ENCODE measurements at places on chromosomes 2 and 18.

GRCh38 chr2:138235041-138235440 lies 266.5 kb upstream of the SPOPL start:
- DNase-seq: no peak

- no peak for DNase-seq
Measured at GRCh38 chr2:239412905-239413603, 12.2 kb upstream of the HDAC4 start.

GRCh38 chr18:25001803-25002202 lies 350.2 kb downstream of the ZNF521 start:
- DNase-seq: no peak

DNA sequence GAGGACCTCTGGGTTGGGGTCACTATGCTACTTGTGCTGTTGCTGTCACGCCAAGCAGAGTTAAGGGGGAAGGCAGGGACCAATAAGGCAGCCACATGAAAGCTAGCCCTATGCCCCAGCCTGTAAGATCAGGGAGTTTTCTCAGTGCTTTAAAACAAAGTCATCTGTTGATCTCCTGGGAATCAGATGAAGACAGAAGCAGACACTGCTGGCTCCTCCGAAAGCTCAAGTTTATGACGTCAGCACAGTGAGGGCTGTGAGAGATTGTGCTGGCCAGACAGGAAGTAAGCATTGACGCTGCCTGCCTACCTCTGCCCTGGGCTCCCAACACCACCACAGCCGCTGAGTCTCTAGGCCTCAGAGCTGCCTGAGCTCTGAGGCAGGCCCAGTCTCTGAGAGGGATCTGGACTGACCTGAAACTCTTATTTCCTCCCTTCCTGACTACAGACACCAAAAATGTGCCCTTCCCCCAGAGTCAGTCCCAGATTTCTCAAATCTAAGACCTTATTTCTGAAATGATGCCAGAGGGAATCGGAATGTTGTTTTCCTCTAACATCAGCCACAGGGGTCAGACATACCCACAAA lies 118.1 kb upstream of the EPAS1 start:
- no peak for DNase-seq

- DNase-seq: no peak
Measured at GRCh38 chr18:53971331-53971730, 253.1 kb downstream of the MBD2 start.

GRCh38 chr18:22871809-22872525 lies 61.2 kb upstream of the RBBP8 start:
- DNase-seq: no peak

DNA sequence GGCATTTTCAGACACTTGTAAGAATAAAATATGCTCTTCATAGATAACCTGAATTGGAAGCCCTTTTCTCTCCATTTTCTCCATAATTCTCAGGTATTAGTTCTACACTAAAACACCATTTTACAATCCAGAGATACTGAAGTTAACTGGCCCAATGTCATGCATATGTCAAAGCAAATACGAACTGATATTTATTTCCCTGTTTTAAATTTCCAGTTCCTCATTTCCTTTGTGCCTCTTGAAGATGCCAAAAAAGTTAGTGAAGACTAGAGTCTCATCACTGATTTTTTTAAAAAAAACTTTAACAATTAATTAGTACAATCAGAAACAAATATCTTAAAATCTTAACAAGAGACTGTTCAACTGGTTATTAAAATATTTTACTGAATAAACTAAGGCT lies 52.8 kb upstream of the ITGB6 start:
- DNase-seq: no peak

GRCh38 chr18:73545472-73545871 lies 602.2 kb downstream of the FBXO15 start:
- DNase-seq: no peak

DNA sequence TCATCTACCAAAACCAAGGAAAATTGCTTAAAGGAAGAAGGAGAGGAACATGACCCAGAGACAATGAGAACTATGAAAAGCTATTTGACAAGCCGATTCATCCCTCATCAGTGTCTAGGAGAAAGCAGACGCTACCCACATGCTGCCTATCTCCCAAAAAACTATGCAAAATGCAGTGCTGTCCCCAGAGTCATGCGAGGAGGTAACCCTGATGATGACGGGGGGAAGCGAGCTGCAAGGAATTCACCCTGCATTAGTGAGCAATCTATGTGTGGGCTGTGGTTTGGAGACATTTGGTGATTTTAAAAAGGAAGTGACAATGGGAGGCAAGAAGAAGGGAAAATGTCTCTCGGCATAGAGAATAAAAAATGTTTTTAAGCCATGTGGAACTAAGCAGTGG lies 472.7 kb downstream of the CMPK2 start:
- DNase-seq: no peak

DNA sequence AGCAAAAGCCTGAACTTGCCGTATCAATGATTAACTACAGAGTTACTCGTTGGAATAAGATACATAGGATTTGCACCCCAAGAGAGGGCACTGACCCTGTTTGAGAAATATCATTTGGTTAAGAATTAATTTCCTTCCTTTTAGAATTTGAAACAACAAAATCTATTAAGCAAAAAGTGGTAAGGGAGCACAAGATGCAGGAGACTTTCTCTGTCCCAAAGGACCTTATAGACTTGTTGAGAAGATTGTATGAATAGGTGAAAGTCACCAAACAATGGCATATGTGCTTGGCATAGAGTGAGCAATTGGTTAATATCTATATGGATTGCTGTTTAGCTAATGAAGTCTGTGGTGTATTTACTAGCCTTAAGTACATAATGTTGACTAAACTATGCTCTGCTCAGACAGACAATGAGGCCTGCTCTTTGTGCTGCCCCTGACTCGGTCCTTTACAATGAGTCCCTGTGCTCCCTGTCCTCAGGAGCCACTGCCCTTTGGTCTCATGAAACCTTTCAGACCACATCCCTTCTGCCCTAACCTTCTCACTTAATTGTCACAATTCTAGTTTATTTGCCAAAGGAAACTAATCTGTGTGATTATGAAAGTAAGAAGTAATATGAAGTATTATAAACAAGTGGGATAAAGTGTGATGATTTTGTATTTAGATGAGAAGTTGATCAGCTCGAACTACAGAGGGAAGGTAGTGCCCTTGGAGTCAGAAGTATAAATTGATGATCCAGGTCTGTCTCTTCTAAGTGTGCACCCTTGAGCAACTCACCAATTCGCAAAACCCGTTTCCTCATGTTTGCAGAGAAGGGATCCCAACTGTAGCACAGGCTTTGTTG lies 21.2 kb upstream of the HNMT start:
- DNase-seq: no peak

DNA sequence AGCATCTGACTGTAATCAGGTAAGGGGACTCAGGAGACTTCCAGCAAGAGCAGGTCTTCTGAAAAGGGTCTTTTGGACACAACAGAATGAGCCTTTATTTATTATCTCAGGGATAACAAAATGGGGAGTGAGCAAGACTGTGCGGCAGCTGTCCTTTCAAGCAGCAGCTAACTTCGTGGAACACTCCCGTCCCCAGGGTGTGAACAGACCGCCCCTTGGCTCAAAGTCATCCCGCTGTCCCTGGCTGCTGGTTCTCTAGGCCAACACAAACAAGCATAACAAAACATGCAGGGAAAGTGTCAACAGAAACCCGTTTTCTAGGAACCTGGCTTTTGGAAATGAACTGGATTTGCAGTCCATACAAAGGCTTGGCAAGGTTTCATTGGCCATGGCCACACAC lies 787.9 kb upstream of the FANCL start:
- DNase-seq: no peak

GRCh38 chr2:231186325-231186724 lies 12.1 kb upstream of the ARMC9 start:
- no peak for DNase-seq

DNA sequence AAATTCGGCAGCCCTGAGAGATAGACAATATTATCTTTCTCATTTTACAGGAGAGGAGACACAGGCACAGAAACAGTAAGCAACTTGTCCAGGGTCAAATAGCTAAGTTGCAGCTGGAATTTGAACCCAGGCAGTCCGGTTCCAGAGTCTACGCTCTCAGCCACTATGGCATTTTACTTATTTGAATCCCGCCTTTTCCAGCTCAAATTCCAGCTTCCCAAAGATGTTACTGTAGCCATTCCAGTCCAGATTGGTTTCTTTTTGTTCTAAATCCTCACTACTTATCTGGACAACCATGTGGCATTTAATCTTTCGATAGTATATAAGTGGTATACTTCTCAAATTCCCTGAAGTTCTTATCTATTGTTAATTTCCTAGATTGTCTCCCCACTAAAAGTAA lies 125.7 kb downstream of the NBAS start:
- no peak for DNase-seq

DNA sequence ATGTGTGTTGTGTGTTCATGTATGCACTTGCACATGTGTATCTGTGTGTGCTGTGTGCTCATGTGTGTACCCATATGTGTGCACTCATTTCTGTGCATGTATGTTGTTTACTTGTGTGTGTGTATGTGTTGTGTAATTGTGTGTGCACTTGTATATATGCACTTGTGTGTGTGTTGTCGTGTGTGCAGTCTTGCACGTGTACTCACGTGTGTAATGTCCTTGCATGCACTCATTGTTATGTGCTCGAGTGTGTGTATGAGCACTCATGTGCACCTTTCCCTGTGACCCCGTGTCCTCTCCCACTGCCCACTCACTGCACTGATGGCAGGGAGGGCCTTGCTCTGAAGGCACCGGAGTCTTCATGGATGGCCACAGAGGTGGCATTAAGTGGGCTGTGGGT lies 92.0 kb downstream of the SMIM21 start:
- DNase-seq: no peak

DNA sequence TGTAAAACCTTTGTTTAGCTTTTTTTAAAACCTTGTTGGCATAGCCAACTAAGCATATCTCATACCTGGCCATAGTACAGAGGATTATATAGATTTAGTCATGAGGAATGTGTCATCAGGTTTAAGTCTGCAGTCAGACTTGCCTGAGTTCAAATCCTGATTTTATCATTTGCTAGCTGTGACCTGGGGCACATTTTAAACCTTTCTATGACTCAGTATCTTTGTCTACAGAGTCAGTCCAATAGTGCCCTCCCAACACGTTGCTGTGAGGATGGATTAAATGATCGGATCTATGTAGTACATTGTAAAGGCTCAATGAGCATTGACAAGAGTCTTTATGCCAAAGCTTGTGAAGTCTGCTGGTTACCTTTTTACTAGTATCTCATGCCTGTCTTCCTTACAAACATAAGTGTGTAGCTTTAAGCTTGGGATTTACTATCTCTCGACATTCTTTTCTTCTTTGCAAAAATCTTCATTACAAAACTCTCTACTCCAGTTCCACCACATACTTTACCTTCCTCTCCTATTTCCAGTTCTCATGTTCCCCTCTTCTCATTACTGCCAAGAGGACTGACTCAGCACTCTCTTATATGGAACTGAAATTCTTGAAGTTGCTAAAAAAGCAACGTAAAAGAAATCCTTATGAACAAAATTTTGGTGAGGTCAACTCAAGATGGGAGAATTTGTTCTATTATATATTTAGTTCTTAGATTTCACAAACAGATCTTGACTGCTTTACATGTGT lies 68.1 kb upstream of the RBMS1 start:
- no peak for DNase-seq

DNA sequence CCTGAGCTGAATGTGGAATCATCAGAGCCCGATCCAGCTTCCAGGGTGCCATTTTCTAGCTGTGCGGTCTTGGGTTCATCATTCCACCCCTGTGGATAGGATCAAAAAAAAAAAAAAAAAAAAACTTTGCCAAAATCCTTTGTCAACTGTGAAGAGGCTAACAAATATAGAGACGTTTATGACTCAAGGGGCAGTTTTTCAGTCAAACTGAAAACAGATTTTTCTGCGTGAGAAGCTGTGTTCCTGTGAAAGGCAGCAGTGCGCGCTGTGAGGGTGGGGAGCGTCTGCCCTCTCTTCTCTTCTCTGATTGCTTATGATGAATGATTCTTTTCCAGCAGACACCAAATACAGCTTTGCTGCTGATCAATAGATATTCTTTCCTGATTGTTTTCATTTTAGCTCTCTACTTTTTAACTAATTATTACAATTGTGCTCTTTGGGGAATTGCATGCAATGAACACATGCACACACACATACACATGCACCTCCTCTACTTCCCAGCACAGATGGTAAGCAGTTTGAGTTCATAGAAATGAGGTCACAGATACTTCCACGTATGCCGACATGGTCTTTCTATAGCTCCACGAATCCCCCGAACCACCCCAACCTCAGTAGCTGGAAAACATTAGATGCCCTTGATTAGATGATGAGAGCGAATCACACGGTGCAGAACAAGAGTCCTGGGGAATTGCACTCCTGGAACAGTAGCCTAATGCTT lies 175.4 kb downstream of the NRP2 start:
- DNase-seq: no peak

GRCh38 chr2:241282555-241282954 lies 32.9 kb downstream of the HDLBP start:
- DNase-seq: no peak

GRCh38 chr18:55795101-55795669 lies 207.2 kb upstream of the TCF4 start:
- no peak for DNase-seq

DNA sequence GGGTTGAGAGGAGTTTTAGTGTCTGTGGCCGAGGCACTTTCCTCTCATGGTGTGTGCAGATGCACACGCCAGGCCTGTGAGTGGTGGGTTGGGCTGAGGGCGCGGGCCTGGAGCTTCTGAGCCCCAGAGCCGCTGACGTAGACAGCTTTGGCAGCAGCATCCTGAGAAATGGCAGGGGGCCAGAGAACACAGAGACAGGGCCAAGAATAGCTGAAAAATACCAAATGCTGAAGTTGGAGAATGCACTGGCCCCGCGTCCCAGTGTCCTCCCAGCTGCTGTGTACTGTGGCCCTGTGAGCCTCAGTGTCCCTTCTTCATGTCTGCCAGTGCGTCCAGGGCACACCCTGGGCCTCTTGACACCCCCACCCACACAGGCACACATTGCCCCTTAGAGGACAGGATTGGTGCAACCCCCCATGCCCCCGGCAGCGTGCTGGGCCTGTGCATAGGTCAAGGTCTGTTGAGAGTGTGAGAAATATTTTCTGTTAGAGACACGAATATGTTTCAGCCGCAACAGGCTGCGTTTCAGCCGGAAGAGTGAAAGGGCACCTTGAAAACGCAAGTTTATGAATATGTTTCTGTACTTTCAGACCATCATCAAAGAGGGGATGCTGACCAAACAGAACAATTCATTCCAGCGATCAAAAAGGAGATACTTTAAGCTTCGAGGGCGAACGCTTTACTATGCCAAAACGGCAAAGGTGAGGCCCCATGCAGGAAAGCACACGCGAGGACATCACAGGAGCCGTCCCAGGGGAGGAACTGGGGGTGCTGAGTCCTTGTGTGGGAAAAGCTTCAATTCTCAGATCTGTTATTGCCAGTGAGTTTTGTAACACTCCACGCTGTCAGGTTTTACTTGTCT lies 33.6 kb downstream of the DGKD start:
- no peak for DNase-seq

DNA sequence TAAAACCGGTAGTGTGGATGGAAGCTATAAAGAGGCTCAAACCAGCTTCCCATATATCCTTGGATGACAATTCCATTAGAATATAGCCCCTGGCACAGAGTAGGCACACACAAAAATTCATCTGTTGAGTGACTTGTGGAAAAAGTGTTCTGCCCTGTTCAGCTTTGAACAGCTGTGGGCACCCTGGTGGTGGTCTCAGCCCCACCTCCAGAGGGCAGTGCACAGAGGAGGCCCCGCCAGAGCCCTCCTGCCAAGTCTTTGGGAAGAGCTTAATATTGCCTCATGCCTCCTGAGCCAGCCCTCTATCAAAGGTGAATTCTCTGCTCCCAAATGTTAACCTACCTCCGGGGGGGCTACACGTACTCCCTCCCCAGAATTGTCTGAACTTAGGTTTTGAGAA lies 30.4 kb downstream of the EPAS1 start:
- no peak for DNase-seq

GRCh38 chr2:137879121-137879520 lies 85.2 kb upstream of the HNMT start:
- DNase-seq: no peak
